Stimulated activated CD4-positive, alpha-beta T cell treated with anti-CD3 and anti-CD28 coated beads, Interleukin-15, amount 100 ng/mL, for 24 hours (primary cell): ENCODE measurements at places on chromosomes 2 and 18.
A peak's percentile ranks its signal among the peaks of the same experiment; 100 is the strongest.

DNA sequence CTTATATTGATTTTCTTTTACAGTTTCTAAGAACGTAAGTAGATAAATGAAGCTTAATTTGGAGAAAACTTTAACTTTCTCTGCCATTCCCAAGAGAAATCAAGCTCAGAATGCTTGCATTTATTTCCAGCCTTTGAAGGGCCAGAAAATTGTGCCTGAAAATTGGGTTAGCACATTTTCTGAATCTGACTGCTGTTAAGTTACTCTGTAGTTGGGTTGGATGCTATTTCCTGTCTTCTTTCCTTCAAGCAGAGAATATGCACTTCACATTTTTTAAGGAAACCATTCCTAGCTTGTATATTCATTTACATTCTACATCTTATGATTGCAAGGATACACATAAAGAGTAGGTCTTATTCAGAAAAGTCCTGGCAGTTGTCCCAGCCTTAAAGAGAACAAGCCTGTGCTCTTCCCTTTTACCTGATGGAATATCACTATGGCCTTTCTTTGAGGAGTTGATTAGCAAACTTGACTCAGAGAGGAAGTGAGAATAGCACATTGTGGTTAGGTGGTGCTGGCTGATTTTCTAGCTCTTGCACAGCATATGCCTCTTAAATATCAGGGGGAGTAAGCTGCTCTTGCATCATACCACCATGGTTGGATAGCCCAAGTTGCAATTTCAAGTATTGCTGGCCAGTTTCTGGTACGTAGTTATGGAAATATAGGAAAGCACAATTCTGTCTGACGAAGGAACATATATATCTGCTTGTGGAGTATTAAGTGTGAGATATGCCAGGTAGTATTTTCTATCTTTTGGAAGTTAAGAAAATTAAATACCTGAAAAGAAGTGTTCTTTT, 133.7 kb downstream of the COMMD1 start:
- peak; percentile 40 for DNase-seq

GRCh38 chr2:215532844-215533243, 97.0 kb upstream of the FN1 start:
- no peak for DNase-seq

- no peak for DNase-seq
Measured at GRCh38 chr18:8673256-8674209, 31.8 kb upstream of the MTCL1 start.

GRCh38 chr2:159936471-159936870, 125.9 kb downstream of the PLA2R1 start:
- DNase-seq: peak; percentile 21

DNA sequence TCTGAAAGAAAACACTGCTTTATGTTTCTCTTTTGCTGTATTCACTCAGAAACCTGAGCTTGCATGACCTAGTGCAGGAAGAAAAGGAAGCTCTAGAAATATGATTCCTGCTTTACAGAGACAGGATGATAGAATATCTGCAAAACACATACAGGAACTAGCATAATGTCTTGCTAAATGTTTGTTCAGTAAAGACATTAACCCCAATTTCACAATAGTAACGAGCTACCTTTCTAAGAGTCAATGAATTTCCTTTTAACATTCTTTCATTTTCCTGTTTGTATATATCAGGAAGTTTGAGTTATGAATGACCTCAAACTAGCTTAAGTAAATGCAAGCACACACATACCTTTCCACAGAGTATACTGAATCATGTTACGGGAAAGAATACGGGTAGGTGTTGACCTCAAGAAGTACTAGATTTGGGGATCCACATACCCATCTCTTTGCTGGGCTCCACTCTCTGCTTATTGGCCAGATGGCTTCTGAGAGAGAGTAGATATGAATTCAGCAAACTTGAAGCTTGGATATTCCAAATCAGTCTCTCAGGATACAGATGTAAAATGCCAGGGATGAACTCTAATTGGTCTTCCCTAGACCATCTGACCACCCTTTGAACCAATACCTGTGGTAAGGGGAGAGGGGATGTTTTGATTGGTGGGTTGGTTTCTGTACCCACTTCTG, 18.2 kb upstream of the ACSL3 start:
- DNase-seq: no peak
